ENCODE measurements at places on chromosomes 5 and 9.

GRCh38 chr5:83914199-83914598, 193.5 kb upstream of the HAPLN1 start:
- no peak for DNase-seq

GRCh38 chr9:37997636-37998374, 71.2 kb downstream of the SHB start:
- no peak for DNase-seq

DNA sequence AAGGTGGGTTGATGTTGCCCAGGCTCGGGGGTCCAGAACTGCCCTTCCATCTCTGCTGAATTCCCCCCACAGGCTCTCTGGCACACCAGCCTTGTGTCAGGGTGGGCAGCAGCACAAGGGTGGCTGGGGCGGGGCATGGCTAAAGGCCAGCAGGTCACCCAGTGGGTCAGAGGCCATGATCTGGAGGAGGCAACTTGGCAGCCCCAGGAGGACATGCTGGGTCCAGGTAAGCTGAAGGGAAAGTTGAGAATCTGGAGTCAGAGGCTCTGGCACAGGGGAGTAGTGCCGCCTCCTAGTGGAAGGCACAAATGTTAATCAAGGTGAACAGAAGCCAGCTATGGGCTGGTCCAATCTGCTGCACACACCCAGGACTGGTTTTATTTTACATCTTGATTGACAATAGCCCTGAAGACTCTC, 6.2 kb downstream of the TMEM8B start:
- DNase-seq: no peak

DNA sequence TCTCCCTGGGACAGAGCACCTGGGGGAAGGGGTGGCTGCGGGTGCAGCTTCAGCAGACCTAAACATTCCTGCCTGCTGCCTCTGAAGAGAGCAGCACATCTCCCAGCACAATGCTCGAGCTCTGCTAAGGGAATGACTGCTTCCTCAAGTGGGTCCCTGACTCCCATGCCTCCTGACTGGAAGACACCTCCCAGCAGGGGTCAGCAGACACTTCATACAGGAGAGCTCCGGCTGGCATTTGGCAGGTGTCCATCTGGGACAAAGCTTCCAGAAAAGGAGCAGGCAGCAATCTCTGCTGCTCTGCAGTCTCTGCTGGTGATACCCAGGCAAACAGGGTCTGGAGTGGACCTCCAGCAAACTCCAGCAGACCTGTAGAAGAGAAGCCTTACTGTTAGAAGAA, 77.2 kb downstream of the SLCO6A1 start:
- DNase-seq: peak; percentile 8

DNA sequence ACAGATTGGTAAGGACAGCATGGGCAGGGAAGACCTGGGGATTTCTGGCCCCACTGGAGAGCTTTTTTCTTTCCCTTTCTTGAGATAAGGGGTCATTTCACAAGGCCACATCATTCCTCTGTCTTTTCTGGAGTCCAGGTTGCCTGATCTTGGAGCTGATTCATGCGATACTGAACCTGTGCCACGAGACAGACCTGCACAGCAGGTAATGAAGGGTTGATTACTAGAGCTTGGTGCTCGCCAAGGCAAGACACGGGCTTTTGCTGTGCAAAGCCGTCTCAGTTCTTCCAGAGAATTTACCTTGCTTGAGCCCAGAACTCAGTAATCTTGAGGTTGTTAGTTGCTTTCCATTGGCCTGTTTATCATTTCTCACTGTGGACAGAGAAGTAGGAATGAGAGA, 39.2 kb downstream of the NUP188 start:
- DNase-seq: no peak

GRCh38 chr9:96065482-96066251, 190.2 kb downstream of the ERCC6L2 start:
- no peak for DNase-seq

All from GM12865 (cell line).